ENCODE measurements at places on chromosomes 1 and 21.
A peak's percentile ranks its signal among the peaks of the same experiment; 100 is the strongest.

DNA sequence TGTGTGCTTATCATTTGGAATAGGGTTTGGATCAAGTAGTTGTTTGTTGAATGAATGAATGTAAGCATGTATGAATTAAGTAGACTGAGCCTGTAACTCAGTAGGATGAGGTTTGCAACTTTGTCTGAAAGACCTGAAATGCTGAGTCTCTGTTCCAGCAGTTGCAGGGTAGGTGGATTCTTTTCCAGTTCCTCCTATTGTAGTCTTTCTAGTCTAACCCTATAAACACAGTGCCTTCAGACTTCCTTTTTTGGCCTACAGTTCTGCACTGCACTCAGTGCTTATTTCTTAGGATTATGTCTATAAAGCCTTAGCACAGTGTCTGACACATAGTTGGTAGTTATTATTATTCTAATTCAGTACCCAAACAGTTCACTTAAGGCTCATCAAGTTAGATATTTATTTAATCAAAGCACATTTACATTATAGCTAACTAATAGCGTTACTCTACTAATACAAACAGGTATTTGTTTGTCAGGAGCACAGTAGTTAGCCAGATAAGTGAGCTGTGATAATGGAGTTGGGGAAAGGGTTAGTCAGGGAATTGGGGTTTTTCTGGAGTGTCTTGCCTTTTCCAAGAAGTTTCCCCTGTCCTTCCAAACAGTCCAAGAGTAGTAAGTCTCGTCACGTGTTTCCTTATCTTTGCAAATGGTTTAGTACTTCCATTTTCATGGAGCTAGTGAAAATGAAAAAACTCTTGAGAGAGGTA lies 45.0 kb downstream of the ABCD3 start:
- no peak for DNase-seq

- no peak for DNase-seq
Measured at GRCh38 chr1:75736016-75736415, 11.5 kb downstream of the ACADM start.

GRCh38 chr1:44594871-44595735 lies 79.2 kb downstream of the TMEM53 start:
- no peak for DNase-seq

GRCh38 chr1:55216096-55216495 lies 932 bp upstream of the USP24 start:
- no peak for DNase-seq

DNA sequence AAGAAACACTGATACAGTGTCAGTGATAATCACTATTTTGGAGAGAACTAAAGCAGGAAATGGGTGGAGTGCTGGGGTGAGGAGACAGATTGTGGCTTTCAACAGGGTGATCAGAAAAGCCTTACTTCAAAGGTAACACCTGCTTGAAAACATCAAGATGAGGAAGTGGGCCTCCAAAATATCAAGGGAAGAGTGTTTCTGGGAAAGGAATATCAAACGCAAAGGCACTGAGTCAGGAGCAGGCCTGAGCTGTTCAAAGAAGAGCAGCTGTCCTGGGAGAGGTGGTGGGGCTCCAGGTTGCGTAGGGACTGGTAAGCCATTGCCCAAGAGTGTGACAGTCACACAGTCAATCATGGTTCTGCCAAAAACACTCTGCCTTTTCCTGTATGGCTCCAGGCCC lies 47.1 kb upstream of the ATP1A1 start:
- no peak for DNase-seq

DNA sequence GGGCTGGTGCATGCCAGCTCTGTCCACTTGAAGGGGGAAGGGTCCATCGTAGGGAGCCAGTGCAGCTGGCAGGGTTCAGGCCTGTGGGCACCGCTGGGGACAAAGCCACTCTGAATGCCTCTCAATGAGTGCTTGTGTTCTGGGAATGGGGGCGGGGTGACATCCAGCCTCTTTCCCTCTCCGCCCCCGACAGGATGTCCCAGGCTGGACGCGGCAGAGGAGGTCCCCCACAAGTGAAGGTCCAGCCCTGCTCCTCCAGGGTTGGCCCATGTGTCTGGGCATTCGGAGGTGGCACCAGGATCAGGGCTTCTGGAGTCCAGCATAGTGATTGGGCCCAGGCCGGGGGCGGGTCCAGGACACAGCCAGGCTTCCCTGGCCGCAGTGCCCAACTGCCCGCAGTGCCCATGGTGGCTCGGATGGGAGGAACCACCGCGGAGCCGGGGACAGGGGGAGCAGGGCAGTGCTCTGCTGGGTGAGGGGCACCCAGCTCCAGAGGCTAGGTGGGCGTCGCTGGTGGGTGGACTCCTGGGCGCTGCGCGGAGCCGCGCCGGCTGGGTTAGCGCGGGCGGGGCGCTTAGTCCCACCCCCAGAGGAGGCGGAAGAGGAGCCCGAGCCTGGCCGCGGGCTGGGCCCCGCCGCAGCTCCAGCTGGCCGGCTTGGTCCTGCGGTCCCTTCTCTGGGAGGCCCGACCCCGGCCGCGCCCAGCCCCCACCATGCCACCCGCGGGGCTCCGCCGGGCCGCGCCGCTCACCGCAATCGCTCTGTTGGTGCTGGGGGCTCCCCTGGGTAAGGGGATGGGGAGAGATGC lies at the start of gene SHISA4:
Gene SHISA4, plus strand, starts transcription at position 617 of the 808 bp plus-strand sequence. Its CDS starts 97 bp downstream, at position 714.
- peak; percentile 59 for DNase-seq

GRCh38 chr1:47175227-47175934 lies 14.5 kb downstream of the PDZK1IP1 start:
- peak; percentile 24 for DNase-seq

GRCh38 chr1:7581754-7582459 lies 189.2 kb upstream of the VAMP3 start:
- no peak for DNase-seq

- no peak for DNase-seq
Measured at GRCh38 chr1:87249803-87250202, 78.9 kb upstream of the LMO4 start.

DNA sequence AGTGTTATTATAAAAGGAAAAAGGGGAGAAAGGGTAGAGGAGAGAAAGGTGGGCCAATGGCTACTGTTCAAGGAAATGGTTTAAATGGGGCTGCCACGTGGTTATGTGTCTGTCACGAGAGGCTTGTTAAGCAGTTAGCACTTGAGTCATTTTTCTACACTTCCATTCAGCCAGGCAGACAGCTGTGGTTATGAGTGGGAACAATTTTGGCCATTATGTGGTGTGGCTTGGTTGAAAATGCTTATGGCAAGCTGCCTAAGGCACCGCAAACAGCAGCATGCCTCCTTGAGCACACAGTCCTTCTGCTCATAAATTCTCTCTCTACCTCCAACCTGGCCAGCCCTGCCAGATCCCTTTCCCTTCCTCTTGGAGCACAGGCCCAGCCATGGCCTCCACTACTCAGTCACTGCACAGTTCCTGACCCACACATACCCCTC lies 3.2 kb upstream of the SRM start:
- peak; percentile 93 for DNase-seq

- no peak for DNase-seq
Measured at GRCh38 chr1:8425150-8425780, 107.4 kb downstream of the SLC45A1 start.

DNA sequence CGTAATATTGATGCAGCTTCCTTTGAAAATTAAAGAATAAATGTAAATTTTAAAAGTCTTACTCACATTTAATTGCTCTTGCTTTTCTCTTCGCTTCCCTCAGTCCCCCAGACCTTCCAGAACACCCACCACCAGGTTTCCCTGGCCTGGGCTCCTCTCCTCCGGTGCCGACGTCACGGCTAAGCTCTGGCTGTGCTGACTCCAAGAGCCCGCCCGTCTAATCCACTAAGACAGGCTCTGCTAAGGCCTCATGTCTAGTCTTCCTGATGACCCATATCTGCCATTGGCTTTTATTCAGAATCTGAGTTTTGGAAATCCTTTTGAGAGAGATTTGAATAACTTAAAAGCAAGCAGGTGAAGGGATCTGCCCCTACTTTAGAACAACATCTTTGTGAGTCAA lies 53.9 kb upstream of the NADK start:
- no peak for DNase-seq

DNA sequence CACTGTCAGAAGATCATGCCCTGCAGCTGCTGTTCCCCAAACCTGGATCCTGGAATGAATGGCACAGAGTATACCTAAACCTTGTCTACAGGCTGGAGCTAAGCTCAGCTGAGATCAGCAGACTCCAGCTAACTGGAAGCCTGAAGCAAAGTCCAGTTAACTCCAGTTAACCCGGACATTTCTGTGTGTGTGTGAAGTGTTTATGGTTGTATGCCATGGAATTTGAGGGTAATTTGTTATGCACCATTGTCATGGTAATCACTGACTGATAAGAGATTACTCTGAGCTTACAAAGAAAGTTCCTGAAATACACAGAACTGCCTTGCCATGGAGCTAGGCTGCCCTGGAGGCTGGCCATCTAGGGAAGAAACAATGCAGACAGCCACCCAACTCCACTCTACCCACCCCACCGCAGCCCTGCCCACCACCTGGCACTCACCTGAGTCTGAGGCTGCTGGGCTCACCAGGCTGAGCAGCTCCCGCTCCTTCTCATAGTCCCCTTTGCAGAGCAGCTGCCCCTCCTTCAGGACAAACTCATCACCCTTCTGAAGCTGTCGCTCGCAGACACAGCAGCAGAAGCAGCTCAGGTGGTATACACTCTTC lies 107.4 kb downstream of the LMX1A start:
- DNase-seq: no peak

DNA sequence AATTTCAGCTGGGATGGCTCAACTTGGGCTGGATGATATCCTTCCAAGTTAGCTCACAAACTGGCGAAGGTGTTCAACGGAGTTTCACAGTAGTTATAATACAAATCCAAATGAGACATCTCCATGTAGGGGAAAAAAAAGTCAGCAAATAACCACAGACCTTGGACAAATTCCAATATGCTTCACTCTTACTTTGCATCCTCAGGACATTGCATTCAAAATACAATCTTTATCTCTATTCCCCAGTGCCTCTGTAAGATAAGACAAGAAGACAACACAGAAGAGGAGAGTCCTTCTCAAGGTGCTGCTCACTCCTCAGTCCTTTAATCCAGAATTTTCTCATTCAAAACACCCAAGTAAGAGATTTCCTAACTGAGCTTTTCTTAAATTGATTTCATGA lies 1797.7 kb downstream of the MRPL39 start:
- DNase-seq: no peak

- DNase-seq: no peak
Measured at GRCh38 chr1:89781494-89782126, 39.2 kb upstream of the LRRC8D start.

- DNase-seq: no peak
Measured at GRCh38 chr1:58799650-58800049, 15.8 kb upstream of the JUN start.

DNA sequence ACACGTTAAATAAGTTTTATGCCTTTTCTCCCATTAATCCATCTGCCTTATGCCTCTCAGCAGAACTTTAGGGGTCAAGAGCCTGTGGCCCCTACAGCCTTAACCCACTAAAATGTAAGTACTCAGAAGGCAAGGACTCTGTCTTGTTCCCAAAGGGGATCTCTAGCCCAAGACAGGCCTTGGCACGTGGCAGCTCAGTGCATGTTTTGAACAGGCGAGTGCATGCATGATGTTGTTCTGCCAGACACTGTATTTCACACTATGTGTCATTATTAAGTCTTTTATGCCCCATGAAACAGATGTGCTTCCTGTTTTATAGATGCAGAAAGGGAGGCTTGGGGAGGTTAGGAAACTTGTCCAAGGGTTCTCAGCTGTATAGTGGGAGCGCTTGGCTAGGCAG lies 102.8 kb downstream of the ETS2 start:
- DNase-seq: no peak

- DNase-seq: peak; percentile 97
Measured at GRCh38 chr1:5770981-5771765, 221.1 kb downstream of the NPHP4 start.

GRCh38 chr1:52153010-52153409 lies 11.1 kb downstream of the ZFYVE9 start:
- DNase-seq: no peak

DNA sequence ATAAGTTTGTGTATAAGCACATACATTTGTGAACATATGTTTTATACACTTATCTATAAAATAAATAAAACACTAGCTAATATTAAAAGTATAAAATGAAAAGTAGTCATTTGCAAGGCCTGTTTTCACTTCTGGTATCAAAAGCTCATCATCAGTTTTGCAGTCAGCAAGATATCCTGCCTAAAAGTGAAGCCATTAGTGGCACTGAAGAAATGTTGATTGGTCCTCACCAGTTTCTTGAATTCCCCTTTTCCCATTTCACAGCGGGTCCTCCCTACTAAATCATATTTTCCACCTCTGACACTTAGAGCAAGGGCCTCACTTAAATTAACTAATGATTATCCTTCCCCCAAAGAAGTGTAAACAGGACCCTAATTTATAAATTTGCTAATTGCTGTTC lies 6.7 kb downstream of the TBX15 start:
- DNase-seq: no peak

DNA sequence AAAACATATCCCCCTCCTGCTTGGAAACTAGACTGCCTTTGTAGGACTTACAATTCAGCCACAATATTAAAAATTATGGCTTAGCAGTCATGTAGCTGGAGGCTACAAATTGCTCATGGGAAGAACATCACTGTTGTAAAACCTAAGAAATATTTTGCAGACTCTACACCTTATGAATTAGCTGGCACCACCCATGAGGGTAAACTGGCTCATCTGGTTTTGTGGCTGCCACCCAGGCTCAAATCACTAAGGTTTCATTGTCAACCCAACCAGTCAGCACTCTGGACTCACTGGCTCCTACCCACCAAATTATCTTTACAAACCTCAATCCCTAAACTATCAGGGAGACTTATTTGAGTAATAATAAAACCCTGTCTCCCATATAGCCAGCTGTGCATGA lies 100.7 kb upstream of the OLFM3 start:
- no peak for DNase-seq

GRCh38 chr1:22799971-22800370 lies 89.3 kb downstream of the EPHB2 start:
- DNase-seq: no peak

GRCh38 chr1:56223968-56224367 lies 355.4 kb downstream of the PLPP3 start:
- no peak for DNase-seq

GRCh38 chr1:164803366-164803765 lies 244.4 kb downstream of the PBX1 start:
- no peak for DNase-seq

DNA sequence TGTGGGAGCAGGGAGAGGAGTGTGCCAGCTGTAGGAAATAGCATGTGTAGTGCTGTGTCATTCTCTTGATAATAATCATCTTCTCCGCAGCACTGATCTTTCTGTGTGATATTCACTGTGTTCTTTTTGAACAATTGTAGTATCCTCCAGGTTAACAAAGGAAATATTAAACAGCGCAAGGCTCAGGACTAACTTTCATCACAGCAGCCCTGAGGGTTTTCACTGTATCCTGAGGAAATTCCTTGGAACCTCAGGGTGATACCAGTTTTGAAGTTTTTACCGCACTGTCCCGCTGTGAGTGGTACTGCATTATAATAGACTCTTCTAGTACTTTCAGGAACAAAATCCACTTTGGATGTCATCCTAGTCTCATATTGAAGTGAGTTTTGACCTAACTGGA lies 228.4 kb upstream of the COA6 start:
- no peak for DNase-seq

DNA sequence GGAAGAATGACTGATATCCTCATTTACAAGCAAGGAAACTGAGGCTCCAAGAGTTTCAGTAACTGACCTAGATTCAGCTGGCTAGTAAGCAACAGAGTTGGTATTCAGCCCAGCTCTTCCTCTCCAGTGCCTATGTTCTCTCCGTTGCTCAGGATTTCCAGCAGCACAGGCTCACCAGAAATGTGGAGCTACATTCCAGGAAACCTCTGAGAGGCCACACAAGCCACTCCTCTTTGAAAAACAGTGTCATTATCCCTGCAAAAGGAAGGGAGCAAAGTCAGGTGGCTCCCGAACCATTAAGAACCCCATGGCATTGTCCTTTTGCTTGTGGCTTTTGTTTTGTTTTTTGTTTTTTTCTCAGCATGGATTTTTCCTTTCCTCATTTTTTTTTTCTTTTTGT lies 40.6 kb upstream of the DUSP10 start:
- no peak for DNase-seq
